ENCODE measurements at places on chromosomes 3 and 15. TPM values are rescaled to one million over a fixed set of nuclear protein-coding genes. Genes with fewer than 3 reads are reported as not detected.

GRCh38 chr15:66484539-66485112 is 12.9 kb downstream of the SNAPC5 start:
- no peak overlapping the region for H3K27ac ChIP-seq
- DNase-seq = no peak
- H3K27me3 ChIP-seq = no peaks in the 10 kb centered on the region
- peaks cover 1% of the 10 kb centered on the region for H3K4me1 ChIP-seq
- no peak overlapping the region for H3K4me3 ChIP-seq

- H3K36me3 ChIP-seq = peaks cover 3% of the 10 kb centered on the region
- H3K4me1 ChIP-seq = peaks cover 2% of the 10 kb centered on the region
- H3K27ac ChIP-seq = no peak overlapping the region
- peaks cover 3% of the 10 kb centered on the region for H3K27me3 ChIP-seq
- H3K4me3 ChIP-seq = no peak overlapping the region
Measured at GRCh38 chr3:59245300-59245858, 195.6 kb upstream of the CFAP20DC start.

DNA sequence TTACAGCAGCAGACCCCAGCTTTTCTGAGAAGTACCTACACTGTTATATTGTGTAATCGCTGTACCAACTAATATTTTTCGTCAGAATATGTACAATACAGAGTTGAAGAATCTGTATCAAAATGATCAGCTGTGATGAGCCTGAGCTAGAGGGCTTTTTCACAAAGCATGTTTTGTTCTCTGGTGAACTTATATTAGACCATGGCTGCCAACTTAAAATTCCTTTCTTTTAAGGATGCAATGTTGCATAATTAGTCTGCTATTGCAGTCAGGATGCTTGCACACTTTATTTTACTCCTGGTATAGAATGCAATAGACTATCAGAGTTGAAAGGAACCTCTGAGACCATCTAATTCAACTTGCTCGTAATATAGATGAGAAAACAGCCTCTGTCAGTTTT is 127.8 kb downstream of the RBMS3 start:
- H3K4me3 ChIP-seq = no peak overlapping the region
- no peaks in the 10 kb centered on the region for H3K36me3 ChIP-seq
- no peaks in the 10 kb centered on the region for H3K27me3 ChIP-seq
- H3K27ac ChIP-seq = no peak overlapping the region
- no peaks in the 10 kb centered on the region for H3K4me1 ChIP-seq

GRCh38 chr3:57505901-57506300 is 38.2 kb downstream of the DNAH12 start:
- DNase-seq = no peak
- H3K27me3 ChIP-seq = peaks cover 2% of the 10 kb centered on the region
- H3K4me1 ChIP-seq = no peaks in the 10 kb centered on the region
- H3K4me3 ChIP-seq = no peak overlapping the region

DNA sequence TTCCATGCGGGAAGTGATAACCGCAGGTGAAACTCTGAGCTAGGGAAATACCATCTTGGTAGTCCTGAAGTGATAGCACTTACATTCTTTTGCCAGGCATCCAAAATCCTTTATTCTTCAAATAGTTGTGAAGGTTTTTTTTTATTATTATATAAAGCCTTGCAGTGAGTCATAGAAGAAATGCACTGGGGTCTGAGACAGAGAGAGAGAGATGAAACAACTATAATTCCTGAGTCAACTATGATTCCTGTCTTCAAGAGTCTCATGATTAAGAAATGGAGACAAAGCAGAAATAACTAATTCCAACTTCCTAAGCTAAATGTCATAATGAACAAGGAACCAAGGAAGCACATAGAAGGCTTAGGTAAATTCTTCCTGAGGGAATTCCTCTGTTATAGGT is 495.6 kb downstream of the LPP start:
- H3K4me1 ChIP-seq = peaks cover 6% of the 10 kb centered on the region
- DNase-seq = no peak
- no peak overlapping the region for H3K27ac ChIP-seq
- H3K4me3 ChIP-seq = no peak overlapping the region
- H3K36me3 ChIP-seq = peaks cover 8% of the 10 kb centered on the region
- H3K27me3 ChIP-seq = no peaks in the 10 kb centered on the region

FSIP1 gene
- total RNA-seq = 0.75 TPM

TRPM1 gene
- total RNA-seq = not detected

DNA sequence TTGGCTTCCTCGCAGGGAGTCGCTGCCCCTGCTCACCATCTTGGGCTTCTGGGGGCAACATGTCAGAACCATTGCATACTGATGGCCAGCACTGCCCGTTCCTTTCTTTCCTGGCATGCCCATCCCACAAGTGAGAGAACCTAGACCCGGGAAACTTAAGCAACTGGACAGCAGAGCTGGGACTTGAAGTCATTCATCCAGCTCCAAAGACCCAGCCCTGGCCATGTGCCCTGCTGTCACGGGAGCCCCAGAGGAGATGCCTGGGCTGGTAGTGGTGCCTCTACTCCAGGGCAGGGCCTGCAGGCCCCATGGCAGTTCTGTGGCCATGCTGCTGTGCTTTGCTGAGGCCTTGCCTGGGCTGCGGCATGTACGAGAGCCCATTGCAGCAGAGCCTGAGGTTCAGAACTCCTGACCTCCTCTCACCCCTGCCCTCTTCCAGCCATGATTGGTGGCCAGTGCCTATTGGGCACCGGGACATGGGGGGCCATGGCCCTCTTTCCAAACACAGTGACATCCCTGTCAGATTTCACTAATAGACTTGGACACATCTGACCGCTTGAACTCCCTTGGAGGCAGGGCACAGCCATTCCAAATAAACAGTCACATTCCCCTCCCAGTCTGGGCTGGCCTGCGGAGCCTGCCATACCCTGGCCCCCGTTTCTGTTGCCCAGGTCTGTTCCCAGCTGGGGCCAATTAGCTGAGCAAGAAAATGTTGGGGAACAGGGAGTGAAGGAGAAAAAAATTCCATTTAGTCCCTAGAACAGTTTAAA is 115.9 kb downstream of the EEFSEC start:
- peaks cover 9% of the 10 kb centered on the region for H3K36me3 ChIP-seq
- no peak for DNase-seq
- peaks cover 8% of the 10 kb centered on the region for H3K4me1 ChIP-seq

DNA sequence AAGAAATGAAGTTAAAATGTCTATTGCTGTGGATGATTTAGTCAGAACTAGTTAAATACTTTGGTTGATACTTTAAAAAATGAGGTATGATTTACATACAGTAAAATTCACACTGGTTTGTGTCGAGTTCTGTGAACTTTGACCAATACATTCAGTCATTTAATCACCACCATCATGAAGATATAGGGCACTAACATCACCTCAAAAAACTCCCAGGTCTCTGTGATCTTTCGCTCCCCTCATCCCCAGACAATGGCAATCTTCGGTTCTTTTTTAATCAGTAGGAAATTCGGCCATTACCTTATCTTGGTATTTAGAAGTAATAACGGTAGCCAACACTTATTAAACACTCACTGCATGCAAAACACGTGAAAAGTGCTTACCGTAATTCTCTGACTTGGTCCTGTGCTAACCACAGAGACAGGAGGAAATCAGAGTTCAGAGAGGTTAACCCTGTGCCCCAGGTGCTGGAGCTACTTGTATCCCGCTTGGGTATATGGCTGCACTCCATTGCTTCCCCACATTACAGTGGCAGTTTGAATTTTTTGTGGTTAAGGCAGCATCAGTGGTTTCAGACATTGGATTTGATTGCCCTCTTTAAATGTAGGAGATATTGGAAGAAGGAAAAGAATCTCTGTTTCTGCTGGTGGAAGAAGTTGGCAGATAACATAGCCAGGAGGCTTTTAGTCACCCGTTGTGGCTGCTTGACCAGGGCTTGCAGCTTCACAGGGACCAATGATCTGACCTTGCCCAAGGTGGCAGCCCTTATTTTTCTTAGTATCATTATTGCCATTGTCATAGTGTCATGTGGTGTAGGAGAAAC is 4.2 kb downstream of the PLCL2 start:
- H3K4me1 ChIP-seq = peaks cover 51% of the 10 kb centered on the region
- no peak for DNase-seq
- peak overlapping the region; percentile 96 for H3K27ac ChIP-seq
- no peaks in the 10 kb centered on the region for H3K27me3 ChIP-seq
- H3K4me3 ChIP-seq = peak overlapping the region; percentile 96

- no peak overlapping the region for H3K27ac ChIP-seq
- no peak overlapping the region for H3K4me3 ChIP-seq
- H3K4me1 ChIP-seq = no peaks in the 10 kb centered on the region
- H3K36me3 ChIP-seq = no peaks in the 10 kb centered on the region
- no peaks in the 10 kb centered on the region for H3K27me3 ChIP-seq
- no peak for DNase-seq
Measured at GRCh38 chr3:25962255-25962654, 172.4 kb downstream of the OXSM start.

GRCh38 chr3:152177757-152178156 is 91.0 kb upstream of the MBNL1 start:
- peaks cover 5% of the 10 kb centered on the region for H3K36me3 ChIP-seq
- peaks cover 22% of the 10 kb centered on the region for H3K4me1 ChIP-seq
- no peak for DNase-seq

GRCh38 chr3:46899151-46900006 is 21.9 kb downstream of the PTH1R start:
- no peaks in the 10 kb centered on the region for H3K36me3 ChIP-seq
- H3K4me3 ChIP-seq = no peak overlapping the region
- H3K27me3 ChIP-seq = peaks cover 14% of the 10 kb centered on the region
- peaks cover 3% of the 10 kb centered on the region for H3K4me1 ChIP-seq
- peak; percentile 24 for DNase-seq
- no peak overlapping the region for H3K27ac ChIP-seq

GRCh38 chr3:9649791-9650521 is 651 bp downstream of the MTMR14 start:
- peaks cover 1% of the 10 kb centered on the region for H3K27me3 ChIP-seq
- DNase-seq = no peak
- peaks cover 6% of the 10 kb centered on the region for H3K36me3 ChIP-seq
- peak overlapping the region; percentile 98 for H3K27ac ChIP-seq
- peak overlapping the region; percentile 96 for H3K4me3 ChIP-seq

TATDN2 gene
- 67.4 TPM for total RNA-seq

REC114 gene
- not detected for total RNA-seq

GRCh38 chr3:19652336-19652735 is 281.7 kb downstream of the EFHB start:
- H3K36me3 ChIP-seq = no peaks in the 10 kb centered on the region
- H3K27ac ChIP-seq = no peak overlapping the region
- H3K4me3 ChIP-seq = no peak overlapping the region
- no peaks in the 10 kb centered on the region for H3K4me1 ChIP-seq
- DNase-seq = no peak

GRCh38 chr15:70101459-70102113 is 3.9 kb upstream of the TLE3 start:
- H3K4me3 ChIP-seq = no peak overlapping the region
- DNase-seq = no peak
- H3K4me1 ChIP-seq = peaks cover 38% of the 10 kb centered on the region
- no peak overlapping the region for H3K27ac ChIP-seq
- H3K27me3 ChIP-seq = peaks cover 7% of the 10 kb centered on the region

SLC28A1 gene
- not detected for total RNA-seq

TMEM202 gene
- not detected for total RNA-seq

DNA sequence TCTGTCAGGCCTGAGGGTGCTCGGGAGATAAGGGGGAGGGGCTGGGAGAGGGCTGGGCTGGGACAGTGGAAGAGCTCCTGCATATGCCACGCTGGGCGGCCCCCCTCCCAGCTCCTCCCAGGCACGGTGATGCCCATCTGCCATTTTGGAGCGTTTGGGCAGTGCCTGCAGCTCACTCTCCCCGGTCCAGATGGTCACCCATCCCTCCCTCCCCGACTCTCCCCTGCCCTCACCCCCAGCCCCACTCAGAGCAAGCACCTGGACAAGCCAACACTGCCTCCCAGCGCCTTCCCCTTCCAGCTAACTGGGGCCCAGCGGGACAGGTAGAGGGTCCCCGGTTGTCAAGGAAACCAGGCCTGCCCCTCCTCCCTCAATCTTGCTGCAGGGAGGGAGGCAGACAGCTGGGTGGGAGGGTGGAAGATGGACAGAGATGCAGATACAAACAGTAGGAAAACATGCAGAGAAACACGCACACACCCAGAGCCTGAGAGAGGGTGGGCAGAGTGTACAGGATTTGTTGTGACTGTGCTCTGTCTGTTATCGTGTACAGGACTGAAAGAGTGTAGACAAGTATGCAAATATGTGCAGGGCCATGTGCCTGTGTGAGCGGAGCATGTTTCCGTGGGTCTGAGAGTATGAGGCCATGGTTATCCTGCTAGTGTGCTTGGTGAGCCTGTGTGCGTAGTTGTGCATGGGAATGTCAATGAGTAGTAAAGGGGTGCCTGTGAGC is 17.5 kb upstream of the CORO2B start:
- H3K4me3 ChIP-seq = no peak overlapping the region
- peaks cover 14% of the 10 kb centered on the region for H3K4me1 ChIP-seq

DNA sequence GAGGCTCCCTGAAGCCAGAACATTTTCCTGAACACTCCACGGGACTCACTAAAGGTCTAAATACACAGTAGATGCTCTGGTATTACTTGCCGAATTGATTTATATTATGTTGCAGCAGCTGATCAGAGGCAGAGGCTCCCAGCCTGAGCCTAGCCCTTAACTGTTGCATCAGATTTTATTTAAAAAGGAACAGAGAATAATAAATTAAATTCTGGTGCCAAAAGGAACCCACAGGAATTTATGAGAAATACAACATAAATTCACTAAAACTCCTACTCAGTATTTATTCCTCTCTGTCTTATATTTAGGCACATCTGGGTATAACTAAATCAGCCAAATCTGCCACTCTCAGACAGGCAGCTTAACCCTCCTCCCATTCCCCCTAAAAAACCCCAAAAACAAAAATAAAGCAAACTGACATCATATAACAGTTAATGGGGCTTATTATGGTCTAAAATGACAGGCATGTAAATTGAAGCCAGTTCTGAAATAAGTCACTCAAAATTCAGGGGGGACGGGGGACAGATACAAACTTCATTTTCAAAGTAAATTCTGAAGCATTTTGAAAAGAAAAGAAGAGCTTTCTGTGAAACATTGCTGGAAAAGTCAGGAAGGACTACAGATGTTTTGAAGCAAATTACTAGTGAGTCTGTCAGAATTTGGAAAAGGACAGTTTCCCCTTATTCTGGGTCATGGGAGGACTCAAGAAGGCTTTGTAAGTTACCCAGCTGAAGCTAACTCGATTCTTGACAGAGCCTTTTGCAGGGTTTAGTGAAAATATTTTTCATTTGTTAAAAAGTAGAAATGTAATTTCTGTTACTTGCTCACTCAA is 53.8 kb upstream of the CORO2B start:
- no peak for DNase-seq
- H3K27ac ChIP-seq = no peak overlapping the region

DNA sequence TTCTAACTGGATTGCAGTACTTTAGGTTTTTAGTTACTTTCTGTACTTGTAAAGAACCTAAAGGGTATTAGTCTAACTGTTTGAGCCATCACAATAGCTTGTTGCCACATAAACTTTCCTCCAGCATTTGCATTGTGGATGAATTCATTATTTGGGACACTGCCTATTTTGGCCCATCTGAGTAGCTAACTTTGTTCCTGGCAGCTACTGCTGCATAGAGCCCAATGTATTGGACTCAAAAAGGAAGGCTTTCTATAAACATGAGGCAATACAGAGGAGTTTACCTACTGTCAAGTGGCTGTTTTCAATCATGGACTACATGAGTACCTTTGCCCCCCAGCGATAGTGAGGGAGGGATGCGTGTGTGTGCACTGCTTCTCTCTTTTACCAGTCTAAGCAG is 1.9 kb downstream of the ROBO2 start:
- DNase-seq = no peak
- H3K27ac ChIP-seq = no peak overlapping the region
- H3K4me3 ChIP-seq = no peak overlapping the region
- peaks cover 35% of the 10 kb centered on the region for H3K27me3 ChIP-seq
- H3K4me1 ChIP-seq = peaks cover 2% of the 10 kb centered on the region
- H3K36me3 ChIP-seq = no peaks in the 10 kb centered on the region

SERPINI2 gene
- total RNA-seq = not detected

- no peaks in the 10 kb centered on the region for H3K36me3 ChIP-seq
- H3K27ac ChIP-seq = no peak overlapping the region
- no peaks in the 10 kb centered on the region for H3K4me1 ChIP-seq
- DNase-seq = no peak
Measured at GRCh38 chr3:143888846-143889245, 40.6 kb upstream of the SLC9A9 start.

GPR171 gene
- total RNA-seq = 142 TPM

ACKR4 gene
- not detected for total RNA-seq

Measured in activated naive CD8-positive, alpha-beta T cell treated with anti-CD3 and anti-CD28 coated beads, Interleukin-2, amount 10 ng/mL, durations not matched to agents 7 days and 5 days (primary cell).